GM12891 (cell line): ENCODE measurements at places on chromosomes 13 and 19.

DNA sequence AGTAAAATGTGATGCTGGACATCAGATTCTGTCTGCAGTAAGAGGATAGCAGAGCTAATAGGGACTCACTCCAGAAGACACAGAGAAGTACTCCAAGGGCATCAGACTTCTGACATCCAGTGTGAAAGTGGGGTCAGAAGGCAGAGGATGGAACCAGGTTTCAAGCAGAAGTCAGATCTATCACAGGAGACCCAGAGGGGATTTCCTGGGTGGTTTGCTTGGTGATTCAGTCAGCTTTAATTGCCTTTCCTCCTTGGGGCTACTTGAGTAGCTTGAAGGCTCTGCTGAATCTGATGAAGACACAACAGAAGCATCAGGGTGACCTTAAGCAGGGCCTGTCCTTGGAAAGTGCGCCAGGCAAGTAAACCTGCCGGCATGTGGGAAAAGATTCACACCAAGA is 300.6 kb downstream of the COG6 start:
- DNase-seq: no peak

DNA sequence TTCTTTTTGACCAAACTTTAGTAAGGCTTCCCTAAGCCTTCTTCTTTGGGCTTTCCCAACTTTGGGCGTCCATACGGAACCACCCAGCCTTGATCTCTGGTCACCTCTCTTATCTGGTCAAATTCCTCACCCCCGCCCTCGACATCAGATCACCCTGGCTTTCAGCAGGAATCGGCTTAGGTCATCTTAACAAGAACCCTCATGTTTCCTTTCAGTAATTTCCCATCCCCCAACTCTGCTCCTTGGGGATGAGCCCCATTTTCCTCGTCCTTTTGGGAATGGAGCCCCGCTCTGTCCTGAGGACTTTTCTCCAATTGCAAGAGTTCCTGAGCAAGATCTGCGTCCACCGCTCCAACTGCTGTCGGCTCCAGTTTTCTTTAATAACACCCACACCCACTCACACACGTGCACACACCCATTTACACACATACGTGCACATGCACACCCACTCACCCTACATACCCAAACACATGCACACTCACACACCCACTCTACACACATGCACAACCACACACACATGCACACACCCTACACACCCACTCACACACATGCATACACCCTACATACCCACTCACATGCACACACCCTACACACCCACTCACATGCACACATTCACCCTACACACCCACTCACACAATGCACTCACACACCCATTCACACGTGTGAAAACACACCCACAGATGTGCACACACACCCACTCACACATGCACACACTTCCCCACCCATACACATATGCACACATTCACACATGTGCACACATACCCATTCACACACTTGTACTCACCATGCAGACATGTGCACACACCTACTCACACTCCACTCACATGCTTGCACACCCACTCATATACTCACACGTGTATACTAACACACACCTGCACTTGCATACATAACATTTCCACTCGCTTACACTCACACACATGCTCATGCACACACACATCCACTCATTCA is 87.0 kb upstream of the TM9SF2 start:
- no peak for DNase-seq

DNA sequence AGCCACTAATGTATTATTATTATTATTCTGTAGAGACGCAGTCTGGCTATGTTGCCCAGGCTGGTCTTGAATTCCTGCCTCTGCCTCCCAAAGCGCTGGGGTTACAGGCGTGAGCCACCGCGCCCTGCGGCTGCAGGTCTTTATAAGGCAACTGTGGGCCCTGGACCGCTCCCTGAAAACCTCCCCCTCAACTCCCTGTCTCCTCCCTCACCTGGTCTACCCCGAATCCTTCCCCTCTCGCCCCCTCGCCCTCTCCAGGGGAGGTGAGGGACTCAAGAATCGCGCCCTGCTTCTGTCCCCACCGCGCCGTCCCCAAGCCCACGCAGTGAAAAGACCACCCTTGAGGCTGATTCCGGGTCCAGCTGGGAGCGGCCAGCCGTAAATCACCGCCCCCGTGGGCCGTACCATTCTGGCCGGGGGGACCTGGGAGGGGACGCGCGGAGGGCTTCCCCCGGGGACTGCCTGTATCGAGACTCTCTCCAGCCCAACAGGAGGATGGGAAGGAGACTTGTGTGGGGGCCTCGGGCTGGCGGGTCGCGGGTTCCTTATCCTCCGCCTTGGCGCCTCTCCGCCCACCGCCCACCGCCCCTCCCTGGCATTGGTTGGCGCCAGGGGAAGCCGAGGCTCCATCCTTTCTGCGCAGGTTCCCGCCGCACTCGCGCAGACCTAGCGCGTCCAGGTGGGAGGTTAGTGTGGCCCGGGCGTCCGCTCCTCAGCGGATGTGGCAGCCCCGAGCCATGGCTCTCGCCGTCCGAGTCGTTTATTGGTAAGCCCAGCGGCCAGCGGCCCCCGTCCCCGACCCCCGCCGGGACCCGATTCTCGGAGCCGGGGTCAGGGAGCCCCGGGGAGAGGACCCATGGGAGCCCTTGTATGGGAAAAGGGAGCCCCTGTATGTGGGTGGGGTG is at the start of gene SELENOW:
TSS of gene SELENOW (plus strand) at position 655 of the 905 bp plus-strand sequence. CDS start at position 738, 83 bp downstream.
- DNase-seq: peak; percentile 98

GRCh38 chr13:105112561-105112960 is 1422.9 kb downstream of the EFNB2 start:
- no peak for DNase-seq

GRCh38 chr19:17304386-17305215 is 1.1 kb upstream of the MRPL34 start:
- no peak for DNase-seq

GRCh38 chr13:29925457-29926097 is 75.2 kb upstream of the UBL3 start:
- no peak for DNase-seq
